Neural crest cell (in vitro differentiated cells): ENCODE measurements at places on chromosomes 1 and 21.
A peak's percentile ranks its signal among the peaks of the same experiment; 100 is the strongest.

DNA sequence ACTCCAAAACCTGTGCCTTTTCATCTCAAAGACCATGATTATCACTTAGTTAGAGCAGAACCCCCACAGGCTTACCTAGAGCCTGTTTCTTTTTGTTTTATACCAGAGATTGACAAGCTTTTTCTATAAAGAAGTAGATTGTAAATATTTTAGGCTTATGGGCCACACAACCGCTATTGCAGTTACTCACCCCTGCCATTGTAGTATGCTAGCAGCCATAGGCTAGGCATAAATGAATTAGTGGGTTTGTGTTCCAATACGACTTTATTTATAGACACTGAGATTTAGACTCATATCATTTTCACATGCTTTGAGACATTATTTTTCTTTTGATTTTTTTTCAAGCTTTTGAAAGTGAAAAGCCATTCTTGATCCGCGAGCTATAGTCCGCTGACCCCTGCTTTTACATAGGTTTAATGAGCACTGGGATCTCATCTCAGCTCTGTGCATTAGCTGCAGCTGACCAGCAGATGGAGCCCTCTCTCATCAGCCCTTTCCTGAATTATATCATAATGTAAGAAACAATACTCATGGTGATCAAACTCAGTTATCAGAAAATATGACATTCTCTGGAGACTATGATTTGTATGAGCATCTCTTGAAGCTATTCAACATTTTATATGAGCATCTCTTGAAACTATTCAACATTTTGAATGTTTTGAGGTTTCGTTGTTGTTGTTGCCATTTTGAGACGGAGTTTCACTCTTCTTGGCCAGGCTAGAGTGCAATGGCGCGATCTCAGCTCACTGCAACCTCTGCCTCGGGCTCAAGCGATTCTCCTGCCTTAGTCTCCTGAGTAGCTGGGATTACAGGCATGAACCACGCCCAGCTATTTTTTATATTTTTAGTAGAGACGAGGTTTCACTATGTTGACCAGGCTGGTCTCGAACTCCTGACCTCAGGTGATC lies 111.9 kb upstream of the L1TD1 start:
- DNase-seq: peak; percentile 57

- DNase-seq: no peak
These were observed 156.9 kb downstream of the TOMM20 start for GRCh38 chr1:234971586-234972297.

GRCh38 chr1:248625971-248626370 lies 8.9 kb downstream of the OR2T11 start:
- no peak for DNase-seq

DNA sequence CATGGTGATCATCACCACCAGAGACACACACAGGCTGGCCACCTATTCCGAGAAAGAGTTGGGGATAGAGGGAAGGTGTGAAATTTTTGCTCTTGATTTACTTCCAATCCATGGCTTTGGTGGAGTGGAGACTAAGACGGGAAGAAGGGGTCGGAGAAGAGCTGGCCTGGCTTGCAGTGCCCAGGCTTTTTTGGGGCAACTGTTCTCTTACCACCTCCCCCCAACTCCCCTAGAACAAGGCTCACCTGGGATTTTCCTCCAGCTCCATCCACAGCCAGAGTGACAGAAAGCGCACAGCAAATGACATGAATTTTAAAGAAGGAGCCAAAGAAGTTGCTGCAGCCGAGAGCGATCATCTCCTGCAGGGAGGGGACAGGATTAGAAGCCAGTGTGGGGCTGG lies 16.0 kb downstream of the SLC26A9 start:
- DNase-seq: no peak

DNA sequence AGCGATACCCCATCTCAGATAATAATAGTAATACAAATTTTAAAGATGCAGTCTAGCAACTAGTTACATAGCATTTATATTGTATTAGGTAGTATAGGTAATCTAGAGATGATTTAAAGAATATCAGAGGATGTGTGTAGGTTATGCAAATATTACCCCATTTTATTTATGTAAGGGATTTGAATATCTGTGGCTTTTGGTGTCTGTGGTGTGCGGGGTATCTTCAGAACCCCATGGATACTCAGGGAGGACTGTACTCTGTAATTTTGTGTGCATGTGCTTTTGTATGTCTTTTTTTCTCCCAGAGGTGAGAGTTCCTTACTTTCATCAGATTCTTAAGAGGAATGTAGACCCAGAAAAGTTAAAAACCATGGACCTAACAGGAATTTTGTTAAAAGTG lies 12.8 kb downstream of the RNF2 start:
- no peak for DNase-seq

- DNase-seq: no peak
These were observed 37.3 kb downstream of the NTPCR start for GRCh38 chr1:232987774-232988140.

- no peak for DNase-seq
These were observed 53.4 kb upstream of the GOLT1A start for GRCh38 chr1:204267191-204267601.

DNA sequence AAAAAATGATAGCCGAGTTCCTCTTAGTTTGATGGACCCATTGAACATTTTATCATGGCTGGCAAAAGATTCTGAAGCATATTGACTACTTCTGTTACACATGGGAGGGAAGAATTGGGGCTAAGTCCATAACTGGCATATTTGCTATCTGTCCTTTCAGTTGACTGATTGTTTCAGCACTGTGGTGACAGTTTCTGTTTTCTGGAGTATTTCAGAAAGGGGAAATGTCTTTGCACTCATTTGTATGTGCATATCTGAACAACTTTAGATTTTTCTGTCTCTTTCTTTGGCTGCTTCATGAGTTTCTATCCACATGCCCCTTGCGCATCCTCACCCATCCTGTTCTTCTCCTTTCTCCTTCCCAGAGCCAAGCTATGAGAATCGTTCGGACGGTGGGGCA lies 33.2 kb downstream of the SPATA46 start:
- no peak for DNase-seq

DNA sequence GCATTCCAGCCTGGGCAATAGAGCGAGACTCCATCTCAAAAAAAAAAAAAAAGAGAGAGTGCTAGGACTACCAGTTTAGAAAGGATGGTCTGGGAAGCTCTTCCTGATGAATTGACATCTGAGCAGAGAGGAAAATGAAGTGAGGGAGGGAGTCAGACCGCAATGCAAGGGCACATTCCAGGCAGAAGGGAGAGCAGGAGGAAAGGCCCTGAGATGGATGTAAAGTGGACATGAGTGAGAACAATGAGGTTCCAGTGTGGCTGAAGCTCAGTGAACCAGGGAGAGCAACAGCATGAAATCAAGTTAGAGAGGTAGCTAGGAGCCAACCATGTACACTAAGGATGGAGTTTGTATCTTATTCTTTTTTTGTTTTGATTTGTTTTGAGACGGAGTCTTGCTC lies 55.9 kb upstream of the SPOCD1 start:
- DNase-seq: no peak

DNA sequence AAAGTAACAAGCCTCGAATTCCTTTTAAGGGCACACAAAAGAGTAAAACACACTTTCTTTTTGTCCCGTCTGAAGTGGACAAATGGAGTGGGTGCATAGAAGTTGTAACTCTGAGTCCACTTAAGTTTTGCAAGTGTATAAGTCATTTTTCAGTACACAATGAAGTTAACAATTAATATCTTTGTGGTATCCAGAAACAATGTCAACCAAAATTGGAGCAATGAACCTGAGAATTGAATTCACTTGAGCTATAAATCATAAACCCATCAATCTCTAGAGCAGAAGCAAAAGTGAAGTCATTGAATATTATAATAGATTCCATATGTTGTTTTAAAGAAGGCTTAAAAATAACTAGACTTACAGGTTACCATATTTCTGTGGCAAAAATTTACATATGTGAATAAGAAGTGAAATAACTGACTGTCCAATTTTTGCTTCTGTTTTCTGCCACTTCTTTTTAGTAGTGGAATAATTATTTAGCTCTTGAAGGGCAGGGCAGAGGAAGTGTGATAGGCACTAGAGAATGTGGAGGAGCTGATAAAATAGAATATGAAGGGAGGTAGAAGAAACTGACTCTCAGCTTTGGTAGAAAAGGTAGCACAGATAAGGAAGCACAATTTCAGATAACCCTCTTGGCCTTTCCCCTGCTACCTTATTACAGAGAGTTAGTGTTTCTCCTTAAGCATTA lies 73.9 kb upstream of the RGL1 start:
- DNase-seq: no peak

DNA sequence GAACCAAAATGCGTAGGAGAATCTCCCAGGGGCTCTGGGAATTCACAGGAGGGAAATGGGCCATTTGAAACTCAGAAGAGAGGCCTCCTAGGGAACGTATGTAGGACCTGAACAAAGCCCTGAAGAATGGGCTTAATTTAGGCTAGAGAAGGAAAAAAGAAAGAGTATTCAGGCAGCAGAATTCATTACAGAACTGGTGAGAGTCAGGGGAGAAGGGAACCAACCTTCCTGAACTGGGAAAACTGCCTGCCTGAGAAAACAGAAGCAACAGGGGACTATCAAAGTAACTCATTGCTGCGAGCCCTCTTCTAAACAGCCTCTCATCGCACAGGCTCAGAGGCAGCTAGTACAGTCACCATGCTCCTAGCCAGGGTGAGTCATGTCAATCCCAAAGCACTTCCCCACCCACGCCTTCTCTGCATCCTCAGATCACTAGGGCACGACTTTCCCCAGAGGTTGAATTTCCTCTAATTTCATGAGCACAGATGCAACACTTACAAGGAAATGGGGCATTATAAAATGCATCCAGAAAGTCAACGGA lies 98.1 kb downstream of the ADSS2 start:
- DNase-seq: no peak

GRCh38 chr1:69103705-69104385 lies 463.9 kb upstream of the LRRC7 start:
- no peak for DNase-seq

DNA sequence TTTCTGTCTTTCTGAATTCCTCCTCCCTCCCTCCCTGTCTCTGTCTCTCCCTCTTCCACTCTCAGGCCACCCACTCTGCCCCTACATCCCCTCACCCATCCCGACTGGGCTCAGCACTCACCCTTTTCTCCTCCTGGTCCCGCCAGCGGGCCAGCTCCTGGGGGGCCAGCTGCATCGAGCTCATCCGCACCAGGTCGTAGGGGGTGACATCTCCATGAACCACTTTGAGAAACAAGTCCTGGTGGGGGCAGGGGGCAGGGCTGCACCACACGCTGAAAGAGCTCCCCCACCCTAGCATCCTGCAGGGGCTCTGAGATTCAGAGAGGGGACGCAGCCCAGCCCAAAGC lies 17.8 kb downstream of the SPOCD1 start:
- DNase-seq: no peak
